ENCODE measurements at places on chromosomes 12 and 14. TPM values are rescaled to one million over a fixed set of nuclear protein-coding genes. Genes with fewer than 3 reads are reported as not detected.
A peak's percentile ranks its signal among the peaks of the same experiment; 100 is the strongest.

DNA sequence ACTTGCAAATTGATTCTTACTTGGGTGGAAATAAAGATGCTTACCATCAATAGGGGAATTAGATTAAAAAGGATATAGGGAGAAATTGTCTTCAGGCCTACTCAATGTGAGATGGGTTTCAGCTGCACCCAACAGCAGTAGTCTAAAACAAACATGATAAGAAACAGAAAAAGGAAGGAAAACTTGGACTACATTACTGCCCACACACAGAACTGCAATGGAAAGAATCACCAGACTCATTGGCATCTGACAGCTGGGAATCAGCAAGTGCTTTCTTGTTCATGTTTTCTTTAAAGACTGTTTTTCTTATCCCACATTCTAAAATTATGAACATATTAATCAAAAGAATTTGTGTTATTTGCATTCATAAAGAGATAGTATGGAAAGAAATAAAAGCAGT, 144.2 kb downstream of the LRIG3 start:
- no peaks in the 10 kb centered on the region for H3K36me3 ChIP-seq
- H3K27ac ChIP-seq = no peak overlapping the region
- DNase-seq = no peak
- no peaks in the 10 kb centered on the region for H3K27me3 ChIP-seq
- no peak overlapping the region for H3K4me3 ChIP-seq
- no peaks in the 10 kb centered on the region for H3K4me1 ChIP-seq

- H3K36me3 ChIP-seq = no peaks in the 10 kb centered on the region
- H3K27me3 ChIP-seq = peaks cover 75% of the 10 kb centered on the region
- no peak overlapping the region for H3K27ac ChIP-seq
Observed at GRCh38 chr14:72700338-72701236, 193.3 kb downstream of the DPF3 start.

DNA sequence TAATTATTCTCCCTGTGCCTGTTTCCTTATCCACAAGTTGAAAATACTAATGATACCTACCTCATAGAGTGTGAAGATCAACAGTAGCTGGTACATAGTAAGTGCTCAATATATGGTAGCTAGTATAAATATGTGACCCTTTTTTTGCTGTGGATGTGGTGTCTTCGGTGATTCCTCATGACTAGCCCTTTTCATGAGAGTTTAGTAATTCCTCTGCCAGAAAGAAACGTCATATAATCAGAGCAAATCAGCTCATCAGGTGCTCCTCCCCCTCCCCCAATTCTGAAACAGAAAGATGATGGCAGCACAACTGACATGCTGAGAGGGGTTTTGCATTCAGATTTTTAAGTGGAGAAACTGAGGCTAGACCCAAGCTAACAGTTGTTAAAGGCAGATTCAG, 210.8 kb downstream of the SLC41A2 start:
- no peak for DNase-seq
- peaks cover 22% of the 10 kb centered on the region for H3K4me1 ChIP-seq
- H3K27ac ChIP-seq = no peak overlapping the region
- H3K4me3 ChIP-seq = no peak overlapping the region
- H3K27me3 ChIP-seq = no peaks in the 10 kb centered on the region
- no peaks in the 10 kb centered on the region for H3K36me3 ChIP-seq

DNA sequence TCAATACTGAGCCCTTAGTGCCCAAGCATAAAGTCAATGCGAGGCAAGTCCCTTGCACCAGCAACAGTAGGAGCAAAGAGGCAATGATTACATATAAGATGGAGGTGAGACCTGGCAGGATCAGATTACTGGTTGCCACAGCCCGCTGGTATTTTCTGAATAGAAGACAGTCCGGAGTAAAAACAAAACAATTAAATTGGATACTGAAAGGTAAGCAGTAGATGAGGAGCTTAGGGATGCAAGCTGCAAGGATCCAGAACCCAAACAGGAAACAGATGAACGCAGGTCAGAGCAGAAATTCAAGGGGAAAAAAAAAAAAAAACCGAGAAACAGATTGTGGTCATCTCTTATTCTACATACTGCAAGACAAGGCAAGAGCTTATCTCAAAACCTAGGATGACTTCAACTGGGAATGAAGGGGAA, 119.6 kb downstream of the MED13L start:
- no peak overlapping the region for H3K27ac ChIP-seq
- H3K4me3 ChIP-seq = no peak overlapping the region
- no peak for DNase-seq

GRCh38 chr12:52203079-52203921, 11.5 kb upstream of the KRT80 start:
- peak; percentile 77 for DNase-seq
- H3K27ac ChIP-seq = peak overlapping the region; percentile 47
- no peaks in the 10 kb centered on the region for H3K27me3 ChIP-seq
- H3K4me3 ChIP-seq = no peak overlapping the region
- H3K4me1 ChIP-seq = peaks cover 71% of the 10 kb centered on the region

GRCh38 chr12:25249931-25250738, 594 bp downstream of the KRAS start:
- peaks cover 18% of the 10 kb centered on the region for H3K4me1 ChIP-seq
- peak overlapping the region; percentile 96 for H3K4me3 ChIP-seq
- no peaks in the 10 kb centered on the region for H3K27me3 ChIP-seq
- H3K27ac ChIP-seq = 0 out of 2 replicates have a peak overlapping the region, but pooled peaks have one; percentile 8
- no peak for DNase-seq

DNA sequence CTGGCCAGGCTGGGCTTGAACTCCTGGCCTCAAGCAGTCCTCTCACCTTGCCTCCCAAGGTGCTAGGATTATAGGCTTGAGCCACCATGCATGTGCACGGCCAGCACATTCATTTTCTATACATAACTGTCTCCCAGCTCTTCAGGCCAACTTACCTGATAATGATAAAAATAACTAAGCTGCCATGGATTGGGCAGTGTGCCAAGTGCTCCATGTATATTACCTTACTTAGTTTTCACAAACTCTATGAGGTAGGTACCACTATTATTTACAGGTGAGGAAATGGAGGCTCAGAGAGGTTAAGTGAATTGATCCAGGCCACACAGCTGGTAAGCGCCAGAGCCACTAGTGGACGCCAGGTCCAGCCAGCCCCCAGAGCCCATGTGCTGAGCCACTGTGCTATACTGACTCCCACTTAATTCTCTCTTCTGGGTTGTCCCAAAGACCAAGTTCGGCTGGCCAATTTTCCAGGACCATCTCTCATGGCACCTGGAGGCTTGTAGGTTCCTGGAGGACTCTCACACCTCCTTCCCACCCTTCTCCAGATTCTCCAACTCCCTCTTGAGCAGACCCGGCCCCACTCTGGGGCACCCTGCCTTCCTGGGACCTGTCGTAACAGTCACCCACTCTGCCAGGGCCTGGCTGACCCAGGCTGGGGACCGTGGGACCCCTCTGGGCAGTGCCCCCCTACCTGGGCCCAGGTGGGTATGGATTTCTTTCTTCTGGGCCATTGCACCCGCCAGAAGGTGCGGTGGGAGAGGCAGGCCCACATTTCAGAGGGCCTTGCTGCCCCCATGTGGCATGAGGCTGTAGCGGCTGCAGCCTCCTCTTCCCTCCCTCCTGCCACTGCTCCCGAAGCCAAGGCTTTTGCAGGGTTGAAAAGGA, 30.2 kb upstream of the CIPC start:
- no peaks in the 10 kb centered on the region for H3K36me3 ChIP-seq
- no peaks in the 10 kb centered on the region for H3K27me3 ChIP-seq
- DNase-seq = peak; percentile 93

Gene FBRSL1
- 76.1 TPM for total RNA-seq

GRCh38 chr12:76018111-76018510, 13.5 kb downstream of the PHLDA1 start:
- H3K27me3 ChIP-seq = no peaks in the 10 kb centered on the region
- peak overlapping the region; percentile 40 for H3K4me3 ChIP-seq
- H3K36me3 ChIP-seq = no peaks in the 10 kb centered on the region
- peaks cover 71% of the 10 kb centered on the region for H3K4me1 ChIP-seq
- DNase-seq = peak; percentile 94
- H3K27ac ChIP-seq = peak overlapping the region; percentile 100

Gene CCDC184
- total RNA-seq = not detected

GRCh38 chr12:23290627-23291330, 658.7 kb downstream of the SOX5 start:
- no peak for DNase-seq
- H3K4me1 ChIP-seq = no peaks in the 10 kb centered on the region
- no peak overlapping the region for H3K4me3 ChIP-seq
- no peak overlapping the region for H3K27ac ChIP-seq

Gene PARP2
- 23.3 TPM for total RNA-seq

- no peak overlapping the region for H3K27ac ChIP-seq
- no peaks in the 10 kb centered on the region for H3K36me3 ChIP-seq
- no peak for DNase-seq
- no peaks in the 10 kb centered on the region for H3K27me3 ChIP-seq
Observed at GRCh38 chr12:32155041-32155440, 48.4 kb downstream of the BICD1 start.

- H3K27me3 ChIP-seq = no peaks in the 10 kb centered on the region
- H3K36me3 ChIP-seq = no peaks in the 10 kb centered on the region
- no peaks in the 10 kb centered on the region for H3K4me1 ChIP-seq
- DNase-seq = no peak
- no peak overlapping the region for H3K27ac ChIP-seq
- no peak overlapping the region for H3K4me3 ChIP-seq
Observed at GRCh38 chr14:84351646-84352045, 1178.3 kb upstream of the FLRT2 start.

Gene AKAP5
- 0.60 TPM for total RNA-seq

DNA sequence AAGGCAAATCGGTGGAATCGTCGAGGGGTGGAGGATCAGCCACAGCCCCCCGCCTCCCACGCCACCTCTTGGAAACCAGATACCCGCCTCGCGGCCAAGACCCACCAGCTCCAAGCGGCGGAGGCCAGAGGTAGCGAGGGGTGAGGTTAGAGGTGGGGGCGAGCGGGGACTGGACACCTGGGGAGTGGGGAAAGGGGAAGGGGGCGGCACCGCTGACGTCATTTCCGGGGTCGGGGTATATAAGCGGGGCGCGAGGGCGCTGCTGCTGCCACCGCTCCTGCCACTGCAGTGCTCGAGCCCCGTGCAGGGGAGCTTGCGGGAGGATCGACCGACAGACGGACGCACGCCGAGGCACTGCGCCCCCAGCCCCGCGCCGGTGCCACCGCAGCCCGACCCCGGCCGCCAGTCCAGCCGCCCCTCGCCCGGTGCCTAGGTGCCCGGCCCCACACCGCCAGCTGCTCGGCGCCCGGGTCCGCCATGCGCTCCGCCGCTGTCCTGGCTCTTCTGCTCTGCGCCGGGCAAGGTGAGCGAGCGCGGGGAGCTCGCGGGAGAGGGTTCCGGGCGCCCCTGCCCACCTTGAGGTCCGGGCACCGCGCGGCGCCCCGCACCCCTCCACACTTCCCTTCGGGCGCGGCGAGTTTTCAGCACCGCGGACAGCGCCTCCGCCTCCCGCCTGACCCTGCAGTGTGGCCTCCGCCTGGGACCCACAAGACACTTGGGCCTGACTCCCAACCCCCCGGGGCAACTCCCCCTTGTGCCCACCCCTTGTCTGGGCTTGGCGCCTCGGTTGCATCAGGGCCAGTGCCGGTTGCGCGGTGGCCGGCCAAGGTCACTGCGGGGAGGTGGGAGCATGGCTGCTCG, at the start of gene CHGA:
Gene CHGA (plus strand): TSS at position 268 of the 861 bp plus-strand sequence. CDS start 210 bp downstream, at position 478.
- no peak for DNase-seq
- no peaks in the 10 kb centered on the region for H3K36me3 ChIP-seq
- peaks cover 21% of the 10 kb centered on the region for H3K4me1 ChIP-seq
- H3K27me3 ChIP-seq = no peaks in the 10 kb centered on the region
- H3K4me3 ChIP-seq = no peak within 1 kb of the TSS
- H3K27ac ChIP-seq = no peak within 1 kb of the TSS

- no peak for DNase-seq
- no peaks in the 10 kb centered on the region for H3K36me3 ChIP-seq
- H3K27ac ChIP-seq = no peak overlapping the region
- peaks cover 14% of the 10 kb centered on the region for H3K4me1 ChIP-seq
Observed at GRCh38 chr12:26867080-26867479, 34.1 kb upstream of the ITPR2 start.

Gene CTDSP2
- total RNA-seq = 102 TPM

- no peaks in the 10 kb centered on the region for H3K27me3 ChIP-seq
- no peak overlapping the region for H3K27ac ChIP-seq
- peaks cover 27% of the 10 kb centered on the region for H3K36me3 ChIP-seq
- DNase-seq = no peak
Observed at GRCh38 chr12:111650912-111651311, 34.8 kb downstream of the BRAP start.

Data from PC-9 (cell line).